ENCODE measurements at places on chromosomes 13 and 19.
A peak's percentile ranks its signal among the peaks of the same experiment; 100 is the strongest.

- DNase-seq: no peak
These were observed 449.7 kb downstream of the IRS2 start for GRCh38 chr13:109336730-109337129.

- no peak for DNase-seq
These were observed 43.0 kb upstream of the UBL3 start for GRCh38 chr13:29893438-29893837.

- no peak for DNase-seq
These were observed 45.4 kb downstream of the CCL25 start for GRCh38 chr19:8097681-8098567.

- no peak for DNase-seq
These were observed 9.5 kb upstream of the TIMM13 start for GRCh38 chr19:2436926-2437325.

- no peak for DNase-seq
These were observed 7.5 kb upstream of the CEBPA start for GRCh38 chr19:33309826-33310225.

- DNase-seq: no peak
These were observed 99.3 kb upstream of the GJB6 start for GRCh38 chr13:20331419-20331818.

- DNase-seq: no peak
These were observed at the start of gene LILRB2 for GRCh38 chr19:54281007-54281728. Gene LILRB2, minus strand, starts transcription at chr19:54281110. Its CDS starts 614 bp downstream, at chr19:54280496.

DNA sequence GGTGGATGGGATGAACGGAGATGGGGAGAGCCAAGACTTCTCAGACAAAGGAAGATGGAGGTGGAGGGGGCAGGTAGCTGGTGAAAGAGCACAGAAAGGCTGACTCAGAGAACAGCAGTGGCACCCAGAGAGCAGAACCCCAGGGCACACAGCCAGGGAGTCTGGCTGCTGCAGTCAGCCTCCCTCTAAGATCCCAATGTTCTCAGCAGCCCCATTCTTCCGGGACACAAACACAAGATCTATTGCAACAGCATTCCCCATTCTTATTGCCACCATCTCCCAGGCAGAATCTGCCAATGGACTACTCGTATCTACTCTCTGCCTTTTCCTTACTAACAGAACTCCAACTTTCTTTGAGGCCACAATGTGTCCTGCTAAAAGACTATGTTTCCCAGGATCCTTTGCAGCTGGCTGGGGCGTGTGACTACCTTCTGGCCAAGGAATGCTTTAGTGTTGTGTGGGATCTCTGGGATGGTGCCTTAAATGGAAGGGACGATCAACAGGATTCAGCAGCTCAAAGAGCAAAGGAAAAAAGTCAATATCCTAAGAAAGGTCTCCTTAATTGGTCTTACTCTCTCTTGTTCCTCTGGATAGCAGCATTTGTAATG, 7.5 kb downstream of the THAP8 start:
- no peak for DNase-seq

DNA sequence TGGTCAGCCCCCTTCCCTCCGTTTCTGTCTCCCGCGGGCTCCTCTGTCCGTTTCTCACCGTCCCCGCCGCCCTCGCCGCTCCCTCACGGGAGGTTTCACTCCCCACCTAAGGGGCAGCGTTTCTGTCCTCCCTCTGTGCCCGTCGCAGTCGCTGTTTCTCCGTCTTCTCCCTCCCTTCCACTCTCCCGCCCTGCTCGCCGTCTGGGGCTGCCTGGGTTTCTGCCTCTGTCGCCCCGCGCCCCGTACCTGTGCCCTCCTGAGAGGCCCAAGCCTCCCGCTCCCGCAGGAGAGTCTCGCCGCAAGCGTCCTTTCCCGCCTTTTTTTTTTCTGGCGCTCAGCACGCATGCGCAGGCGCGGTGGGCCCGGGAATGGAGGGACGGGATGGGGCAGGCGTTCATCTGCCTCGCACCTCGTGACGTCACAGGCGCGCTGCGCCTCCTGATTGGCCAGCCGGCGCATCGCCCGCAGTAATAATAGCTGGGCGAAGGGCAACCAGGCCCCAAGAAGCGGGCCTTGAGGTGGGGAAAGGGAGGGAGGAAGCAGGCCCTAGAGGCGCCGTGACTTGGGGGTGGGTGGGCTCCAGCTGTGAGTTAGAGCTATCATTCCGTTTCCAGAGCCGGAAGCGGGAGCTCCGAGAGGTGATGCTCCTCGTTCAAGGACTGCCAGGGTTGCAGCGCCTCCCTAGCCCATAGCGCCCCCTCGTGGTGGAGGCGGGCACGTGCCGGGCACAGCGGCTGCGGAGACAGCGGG, 15.4 kb downstream of the SSC5D start:
- peak; percentile 99 for DNase-seq

GRCh38 chr19:12969292-12969988, at the start of gene DAND5:
Gene DAND5, plus strand, starts transcription at chr19:12969576. Its CDS starts 85 bp downstream, at chr19:12969661.
- DNase-seq: no peak

DNA sequence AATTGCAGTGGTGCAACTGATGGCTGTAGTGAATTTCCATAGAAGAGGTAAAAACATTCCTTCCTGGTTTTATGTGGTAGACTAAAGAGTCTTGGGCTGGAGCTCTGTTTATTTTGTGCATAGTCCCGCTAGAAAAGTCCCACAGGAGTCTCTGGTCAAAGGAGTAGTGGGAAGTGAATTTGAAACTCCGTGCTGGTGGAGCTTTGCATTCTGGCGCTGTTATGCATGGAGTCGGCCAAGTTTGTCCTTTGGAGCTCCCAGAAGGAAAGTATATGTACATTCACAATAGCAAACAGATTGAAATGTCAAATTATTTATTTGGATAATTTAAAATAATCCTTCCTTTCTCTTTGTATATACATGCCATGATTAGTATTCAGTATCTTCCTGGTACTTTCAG, 296.5 kb downstream of the LMO7 start:
- DNase-seq: no peak

DNA sequence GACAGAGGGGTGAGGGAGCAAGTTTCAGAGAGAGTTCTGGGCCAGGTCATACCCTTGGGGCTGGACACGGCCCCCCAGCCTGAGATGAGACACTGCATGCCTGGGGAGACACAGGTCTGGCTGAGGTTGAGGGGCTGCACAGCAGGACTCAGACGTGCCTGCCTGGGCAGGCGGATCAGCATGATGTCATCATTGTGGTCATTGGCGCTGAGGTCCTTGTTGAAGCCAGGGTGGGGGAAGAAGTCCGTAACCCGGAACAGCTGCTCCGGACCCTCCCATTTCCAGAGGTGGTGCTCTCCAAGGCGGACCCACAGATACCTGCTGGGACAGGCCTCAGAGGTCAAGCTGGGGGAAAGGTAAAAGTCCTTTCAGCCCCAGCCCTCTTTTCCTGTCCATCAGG, 5.0 kb upstream of the KLK8 start:
- no peak for DNase-seq

DNA sequence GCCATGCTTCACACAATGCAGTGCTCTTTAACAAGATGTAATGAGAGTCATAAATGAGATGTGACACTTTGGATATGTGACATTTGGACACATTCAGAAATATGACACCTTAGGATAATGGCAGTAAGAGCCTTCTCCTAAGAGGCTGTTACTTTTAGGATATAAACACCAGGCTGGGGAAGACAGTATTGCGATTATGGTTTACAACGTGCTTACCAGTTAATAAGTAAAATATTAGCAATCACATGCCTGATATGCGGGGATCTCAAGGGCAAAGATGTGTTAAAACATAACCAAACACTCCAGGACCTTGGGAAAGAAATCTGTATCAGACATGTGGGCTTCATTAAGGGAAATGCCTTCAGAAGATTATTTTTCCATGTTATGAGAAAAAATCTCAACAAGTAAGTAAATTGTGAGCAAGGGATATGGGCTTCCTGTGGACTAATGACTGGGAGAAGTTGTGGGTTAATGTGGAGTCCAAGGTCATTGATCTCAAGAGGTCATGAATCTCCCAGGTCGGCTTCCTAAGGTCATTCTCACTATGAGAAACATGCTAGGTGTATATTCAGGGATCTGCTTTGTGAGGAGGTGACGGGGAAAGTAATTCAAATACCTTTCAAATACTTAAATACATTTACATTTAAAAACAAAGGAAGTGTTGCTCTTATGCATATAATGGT, 105.3 kb downstream of the STARD13 start:
- no peak for DNase-seq

DNA sequence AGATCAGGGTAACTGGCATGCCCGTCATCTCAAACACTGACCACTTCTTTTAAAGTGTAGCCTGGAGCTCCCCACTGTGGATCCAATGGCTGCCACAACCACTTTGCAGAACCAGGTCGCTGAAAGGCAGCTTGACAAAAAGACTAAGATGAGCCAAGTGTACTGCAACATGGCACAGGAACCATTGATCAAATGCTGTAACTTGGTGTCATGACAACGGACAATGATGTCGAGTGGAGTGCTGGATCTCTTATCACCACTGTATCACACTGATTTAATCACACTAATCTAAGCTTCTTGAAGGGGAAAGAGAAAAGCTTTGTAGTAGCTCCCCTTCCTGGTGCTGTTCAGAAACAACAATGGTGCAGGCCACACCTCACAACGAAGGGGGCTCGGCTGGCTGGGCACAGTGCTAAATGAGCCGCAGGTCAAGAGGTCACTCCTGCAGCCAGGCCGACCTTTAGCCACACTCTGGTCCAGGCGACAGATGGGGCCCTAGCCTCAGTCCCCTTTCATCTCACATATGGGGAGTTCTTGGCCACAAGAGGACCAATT, 2.2 kb upstream of the TNFRSF19 start:
- no peak for DNase-seq

GRCh38 chr19:51799034-51799773, 4.2 kb downstream of the FPR3 start:
- DNase-seq: no peak

DNA sequence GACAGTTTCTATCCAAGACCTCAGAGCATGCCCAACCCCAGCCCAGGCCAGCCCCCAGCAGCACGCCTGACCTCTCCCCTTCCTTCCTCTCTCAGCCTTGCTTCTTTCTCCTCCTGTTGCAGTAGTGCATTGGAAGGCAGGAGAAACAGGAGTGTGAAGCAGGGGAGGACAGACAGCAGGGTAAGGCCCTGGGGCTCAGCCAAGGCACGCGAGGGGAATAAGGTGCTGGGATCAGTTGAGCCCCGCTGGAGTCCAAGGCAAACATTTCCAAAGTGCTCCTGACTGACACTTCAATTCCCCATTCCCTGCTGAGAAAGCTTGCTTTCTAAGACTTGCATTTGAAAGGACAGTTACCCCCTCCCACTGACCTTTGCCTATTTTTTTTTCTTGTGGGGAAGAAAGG, 73.1 kb upstream of the OLFM4 start:
- no peak for DNase-seq

GRCh38 chr13:40629678-40630384, 36.6 kb downstream of the FOXO1 start:
- no peak for DNase-seq

GRCh38 chr13:96650301-96650886, 343.9 kb downstream of the OXGR1 start:
- DNase-seq: no peak

GRCh38 chr19:30762651-30763050, 390.5 kb downstream of the ZNF536 start:
- no peak for DNase-seq

GRCh38 chr13:107942030-107942617, 273.2 kb downstream of the LIG4 start:
- DNase-seq: no peak

GRCh38 chr19:35742121-35742724, at the start of gene IGFLR1:
Gene IGFLR1, minus strand, starts transcription at chr19:35742452. Its CDS starts 1,272 bp downstream, at chr19:35741180.
- DNase-seq: peak; percentile 32

- DNase-seq: no peak
These were observed 2.9 kb upstream of the AMER2 start for GRCh38 chr13:25175026-25175425.

DNA sequence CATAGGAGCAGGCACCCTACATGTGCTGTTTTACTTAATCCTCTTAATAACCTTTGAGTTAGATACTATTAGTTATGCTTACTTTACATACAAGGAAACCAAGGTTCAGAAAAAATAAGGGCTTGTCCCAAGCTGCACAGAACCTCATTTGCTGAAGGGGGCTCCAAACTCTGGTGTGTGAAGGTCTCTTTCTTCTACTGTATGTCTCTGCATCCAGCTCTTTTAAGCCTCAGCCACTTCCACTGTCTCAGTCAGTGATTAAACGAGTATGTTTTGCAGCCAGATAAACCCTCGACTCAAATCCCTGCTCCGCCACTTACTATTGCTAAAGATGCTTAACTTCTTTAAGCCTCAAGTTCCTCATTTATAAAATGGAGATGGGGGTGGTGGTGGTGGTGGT, 112.4 kb upstream of the WASF3 start:
- DNase-seq: no peak
